IMR-90 (cell line): ENCODE measurements at places on chromosomes 11 and 22. TPM values are rescaled to one million over a fixed set of nuclear protein-coding genes. Genes with fewer than 3 reads are reported as not detected.

DNA sequence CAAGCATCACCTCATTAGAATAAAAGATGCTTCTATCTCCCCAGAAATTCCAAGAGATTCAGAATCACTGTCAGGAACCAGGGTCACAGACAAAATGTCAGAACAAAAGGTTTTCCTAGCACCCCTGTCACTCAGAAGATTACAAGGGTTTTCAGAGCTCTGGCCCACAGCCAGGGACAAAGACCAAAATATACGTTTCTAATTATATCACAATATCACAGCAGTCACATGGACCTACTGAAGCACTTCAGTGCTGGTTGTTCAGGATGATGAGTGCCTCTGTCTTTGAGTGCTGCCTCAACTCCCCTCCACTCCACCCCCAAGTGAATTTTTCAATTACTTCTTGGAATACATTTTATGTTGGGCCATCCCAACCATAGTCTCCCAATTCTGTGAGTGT, 21.9 kb upstream of the RTL6 start:
- no peak for DNase-seq

DNA sequence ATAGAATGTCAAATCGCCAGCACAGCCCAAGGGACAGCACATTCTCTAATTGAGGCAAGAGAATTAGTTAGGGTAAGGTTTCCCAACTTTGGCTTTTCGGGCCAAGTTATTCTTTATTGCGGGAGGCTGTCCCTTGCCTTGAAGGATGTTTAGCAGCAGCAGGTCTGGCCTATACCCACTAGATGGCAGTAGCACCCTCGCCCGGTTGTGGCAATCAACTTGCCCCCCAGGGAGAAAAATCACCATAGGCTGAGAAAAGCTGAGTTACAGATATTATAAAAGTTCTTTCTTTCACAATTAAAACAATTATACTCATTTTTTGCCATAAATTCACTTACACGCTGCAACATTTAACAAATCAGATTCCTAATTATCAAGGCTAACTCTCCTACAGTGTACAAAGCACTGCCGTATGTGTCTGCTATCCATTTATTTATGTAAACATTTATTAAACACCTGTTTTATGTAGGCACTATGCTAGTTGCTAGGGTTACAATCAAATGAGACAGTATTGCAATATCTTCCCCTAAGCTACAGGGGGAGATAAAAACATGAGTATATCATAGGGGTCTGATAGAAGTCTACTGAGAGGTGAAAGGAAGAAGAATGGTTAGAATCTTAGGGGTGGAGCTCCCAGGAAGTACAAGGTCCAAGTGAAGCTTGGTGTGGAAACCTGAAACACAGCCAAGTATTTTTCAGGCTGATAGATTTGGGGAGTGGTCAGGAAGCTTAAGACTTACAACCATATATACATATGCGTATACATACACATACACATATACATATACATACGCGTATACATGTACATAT, 452.3 kb downstream of the RAB38 start:
- peak; percentile 2 for DNase-seq

GRCh38 chr11:26993965-26994457, at the start of gene FIBIN:
TSS of gene FIBIN (plus strand) at chr11:26994112. CDS start at chr11:26994527, 415 bp downstream.
- peak; percentile 70 for DNase-seq

Gene IFTAP
- 15.8 and 34.7 TPM in 2 replicates for total RNA-seq

DNA sequence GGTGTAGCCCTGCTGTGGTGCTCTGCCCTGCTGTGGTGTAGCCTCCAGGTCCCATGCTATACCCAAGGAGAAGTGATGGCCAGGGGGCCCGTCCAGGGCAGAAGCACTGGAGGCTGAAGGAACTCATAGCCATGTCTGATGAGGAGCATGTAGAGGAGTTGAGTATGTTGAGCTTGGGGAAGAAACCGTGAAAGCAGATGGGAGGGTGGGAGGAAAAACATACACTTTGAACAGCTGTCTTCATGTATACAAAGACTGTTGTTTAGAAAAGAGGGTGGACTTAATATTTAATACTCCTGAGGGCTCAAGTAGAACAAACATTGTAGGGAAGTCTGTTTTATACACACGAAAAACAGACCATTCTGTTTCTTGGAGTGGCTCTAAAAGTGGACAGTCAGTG, 26.6 kb upstream of the TTC12 start:
- peak; percentile 6 for DNase-seq

DNA sequence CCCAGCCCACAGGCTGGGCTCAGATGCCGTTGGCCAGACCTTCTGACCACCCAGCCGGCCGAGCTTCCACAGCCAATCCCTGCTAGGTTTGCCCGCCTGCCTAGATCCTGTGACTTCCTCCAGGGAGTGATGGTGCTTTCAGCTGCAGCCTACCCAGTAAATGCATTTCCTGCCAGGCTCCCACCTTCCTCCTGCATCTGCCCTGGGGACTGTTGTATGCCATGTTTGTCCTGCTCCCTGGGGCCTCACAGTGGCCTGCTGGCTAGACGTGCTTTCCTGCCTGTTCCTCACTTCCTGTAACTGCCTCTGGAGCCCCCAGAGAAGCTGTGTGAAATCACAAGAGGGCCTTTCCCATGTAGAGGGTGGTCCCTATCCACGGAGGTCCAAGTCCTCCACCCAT, 86.2 kb downstream of the GALNT18 start:
- no peak for DNase-seq

- no peak for DNase-seq
Observed at GRCh38 chr11:1854132-1854948, 1.5 kb downstream of the LSP1 start.

DNA sequence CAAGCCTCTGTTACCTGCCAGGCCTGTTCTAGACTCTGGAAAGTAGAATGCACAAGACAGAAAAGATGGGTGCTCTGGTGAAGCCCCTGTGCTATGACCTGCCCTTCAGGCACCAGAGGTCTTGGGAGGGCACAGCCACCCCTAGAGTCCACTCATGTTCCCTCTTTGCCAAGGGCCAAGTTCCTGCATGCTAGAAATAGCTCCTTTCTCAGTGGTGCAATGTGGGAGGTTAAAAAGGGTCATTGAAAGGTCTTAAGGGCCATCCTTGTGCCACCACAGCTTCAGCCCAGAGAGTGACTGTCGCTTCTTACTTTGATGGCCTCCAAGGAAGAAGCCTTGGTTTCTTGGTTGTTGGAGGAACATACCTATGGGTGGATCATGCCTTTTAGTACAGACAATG, 84.6 kb upstream of the PARVA start:
- DNase-seq: no peak
